ENCODE measurements at places on chromosomes 2 and 18. TPM values are rescaled to one million over a fixed set of nuclear protein-coding genes. Genes with fewer than 3 reads are reported as not detected.

The STAT1 gene
- total RNA-seq, result 120 TPM

The ACTR2 gene
- total RNA-seq, result 193 TPM

The NT5DC4 gene
- not detected for total RNA-seq

The FZD7 gene
- 0.19 TPM for total RNA-seq

The GKN2 gene
- total RNA-seq, result not detected

The RNF152 gene
- 88.8 TPM for total RNA-seq

The GRB14 gene
- 2.3 TPM for total RNA-seq

The GULP1 gene
- 15.7 TPM for total RNA-seq

The PROM2 gene
- 0.05 TPM for total RNA-seq

The C1GALT1C1L gene
- total RNA-seq, result 0.17 TPM

The RTP5 gene
- total RNA-seq, result not detected

The SPEG gene
- 1.7 TPM for total RNA-seq

All from dermis blood vessel endothelial cell (primary cell).